ELF-1 (cell line): ENCODE measurements at places on chromosomes 5 and 9.

DNA sequence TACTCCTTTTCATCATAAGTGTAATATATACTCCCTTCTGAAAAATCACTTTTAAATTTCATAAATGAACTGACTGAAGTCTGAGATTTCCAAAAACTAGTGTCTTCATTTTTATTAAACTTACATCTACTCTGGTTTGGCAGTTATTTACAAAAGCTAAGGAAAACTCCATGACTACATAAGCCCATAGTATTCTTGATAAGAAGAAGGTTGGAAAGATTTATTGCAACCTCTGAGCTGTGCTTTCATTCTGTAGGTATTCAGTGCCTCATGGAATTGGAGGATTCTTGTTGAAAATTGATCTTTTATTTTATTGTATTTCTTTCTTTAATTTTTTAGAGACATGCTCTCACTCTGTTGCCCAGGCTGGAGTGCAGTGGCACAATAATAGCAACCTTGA, 41.7 kb downstream of the GNAQ start:
- no peak for DNase-seq

DNA sequence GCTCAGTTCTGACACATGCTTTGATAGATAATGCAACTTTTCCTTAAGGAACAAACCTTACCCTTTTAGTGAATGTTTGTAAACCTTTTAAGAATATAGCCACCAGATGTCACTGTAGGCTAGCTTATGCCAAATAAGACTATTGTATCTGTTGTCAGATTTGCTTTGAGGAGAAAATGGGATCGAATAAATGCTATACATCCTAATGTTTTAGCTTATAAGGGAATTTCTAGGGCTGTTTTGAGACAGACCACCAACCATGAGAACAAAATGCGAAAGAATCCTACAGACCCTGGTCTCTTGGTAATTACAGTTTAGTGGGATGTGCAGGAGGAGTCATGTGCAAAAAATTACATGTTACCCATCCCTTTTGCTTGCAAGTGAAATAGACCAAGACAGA, 127.6 kb upstream of the NMUR2 start:
- no peak for DNase-seq

GRCh38 chr9:120175031-120175430, 404.9 kb downstream of the CDK5RAP2 start:
- DNase-seq, result no peak

DNA sequence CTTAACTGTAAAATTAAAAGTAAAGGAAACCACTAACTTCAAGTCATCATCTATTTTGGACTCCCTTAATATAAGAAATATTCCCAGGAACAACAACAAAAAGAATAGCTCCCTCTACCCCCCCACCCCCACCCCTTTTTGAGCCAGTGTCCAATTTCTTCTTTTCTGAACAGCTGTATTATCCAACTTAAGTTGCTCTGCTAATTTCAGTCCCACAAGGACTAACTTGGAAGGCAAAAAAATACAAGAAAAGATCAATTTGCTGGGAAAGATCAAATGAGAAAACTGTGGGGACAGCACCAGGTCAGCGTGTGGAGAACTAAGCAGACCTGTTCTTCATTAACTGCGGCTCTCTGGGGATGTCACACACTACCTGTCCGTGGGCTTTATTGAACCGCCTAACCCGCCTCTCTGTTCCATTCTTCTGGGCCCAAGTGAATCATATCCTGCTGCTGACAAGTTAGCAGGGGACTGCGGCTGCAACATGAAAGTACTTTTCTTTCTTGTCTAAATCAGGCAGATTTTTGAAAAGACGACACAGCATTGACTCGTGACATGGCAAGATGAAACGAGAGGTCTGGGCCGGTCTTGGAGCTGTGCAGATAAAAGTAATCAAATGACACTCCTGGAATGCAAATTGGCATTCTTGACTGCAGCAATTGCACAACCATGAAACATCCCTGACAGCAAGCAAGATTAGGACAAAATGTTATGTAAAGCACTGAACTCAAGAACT, 2.7 kb downstream of the BNC2 start:
- peak; percentile 75 for DNase-seq

DNA sequence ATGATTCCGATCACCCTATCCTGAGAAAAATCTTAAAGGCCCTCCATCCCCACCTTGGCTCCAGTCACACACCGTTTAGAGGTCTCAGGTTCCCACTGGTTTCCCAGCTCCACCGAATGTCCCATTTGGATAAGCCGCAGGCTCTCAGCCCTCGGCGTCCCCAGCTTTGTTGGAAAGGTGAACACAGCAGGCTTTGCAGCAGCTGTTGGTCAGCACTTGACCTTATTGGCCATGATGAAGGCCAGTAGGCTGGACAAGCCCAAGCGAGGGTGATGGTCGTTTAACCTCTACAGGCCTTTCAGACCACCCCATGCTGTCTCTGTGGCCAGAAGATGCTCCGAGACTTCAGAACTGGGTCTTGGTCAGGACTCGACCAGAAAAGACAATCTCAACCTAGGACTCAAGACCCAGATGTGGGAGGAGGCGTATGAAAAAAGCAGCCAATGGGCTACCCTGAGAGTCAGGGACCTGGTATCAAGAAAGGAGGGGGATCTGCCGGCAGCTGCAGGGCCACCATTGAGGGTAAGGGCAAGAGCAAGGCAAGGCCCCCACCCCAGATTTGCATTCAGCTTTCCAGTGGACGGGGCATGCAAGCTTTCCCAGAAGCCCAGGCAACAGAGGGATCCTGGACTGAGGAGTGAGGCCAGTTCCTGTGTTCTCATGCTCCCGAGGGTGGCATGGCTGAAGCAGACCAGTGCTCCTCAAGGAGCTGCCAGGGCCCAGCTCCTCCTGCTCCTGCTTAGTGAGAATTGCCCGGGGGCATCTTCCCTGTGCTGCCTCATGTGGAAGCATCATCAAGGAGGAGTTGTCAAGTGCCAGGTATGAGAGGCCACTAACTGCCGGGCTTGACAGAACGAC, 13.4 kb downstream of the UBE2QL1 start:
- no peak for DNase-seq

- DNase-seq, result no peak
Observed at GRCh38 chr9:81634915-81635516, 54.3 kb downstream of the TLE1 start.

DNA sequence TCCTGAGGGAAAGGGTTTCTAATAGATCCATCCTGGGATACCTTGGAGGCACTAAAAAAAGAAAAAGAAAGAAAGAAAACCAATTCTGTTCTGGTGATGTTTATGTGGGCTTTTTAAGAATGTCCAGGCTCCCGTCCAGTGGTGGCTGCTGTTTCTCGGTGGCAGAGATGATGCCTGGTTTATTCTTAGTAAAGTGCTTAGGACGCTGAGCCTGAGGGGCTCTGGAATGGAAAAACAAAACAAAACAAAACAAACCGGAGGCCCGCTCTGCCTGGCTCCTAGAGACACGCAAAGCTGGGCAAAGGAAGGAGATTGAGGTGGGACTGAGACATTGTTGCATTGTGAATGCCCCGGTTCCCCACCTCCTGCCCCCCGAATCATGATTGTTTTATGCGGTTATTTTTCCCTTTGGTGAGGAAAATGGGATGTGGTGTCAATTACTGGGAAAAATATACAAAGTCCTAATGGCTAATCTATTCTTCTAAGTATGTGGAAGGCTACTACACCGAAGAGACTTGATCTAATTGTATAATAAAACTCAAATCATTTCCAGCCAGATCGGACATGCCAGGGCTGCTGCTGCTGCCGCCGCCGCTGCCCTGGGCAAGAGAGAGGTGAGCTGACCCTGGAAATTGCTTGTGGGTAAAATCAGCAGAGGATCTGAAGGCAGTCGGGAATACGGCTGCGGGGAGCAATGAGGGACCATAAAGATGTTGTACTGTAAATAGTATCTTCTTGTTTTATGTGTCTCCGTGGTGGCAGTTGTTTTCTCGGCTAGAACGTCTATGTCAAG, 644.9 kb downstream of the CCDC171 start:
- DNase-seq, result peak; percentile 36

- no peak for DNase-seq
Observed at GRCh38 chr5:116153687-116154174, 68.9 kb downstream of the COMMD10 start.

- no peak for DNase-seq
Observed at GRCh38 chr5:62585751-62586150, 7.1 kb downstream of the LRRC70 start.

DNA sequence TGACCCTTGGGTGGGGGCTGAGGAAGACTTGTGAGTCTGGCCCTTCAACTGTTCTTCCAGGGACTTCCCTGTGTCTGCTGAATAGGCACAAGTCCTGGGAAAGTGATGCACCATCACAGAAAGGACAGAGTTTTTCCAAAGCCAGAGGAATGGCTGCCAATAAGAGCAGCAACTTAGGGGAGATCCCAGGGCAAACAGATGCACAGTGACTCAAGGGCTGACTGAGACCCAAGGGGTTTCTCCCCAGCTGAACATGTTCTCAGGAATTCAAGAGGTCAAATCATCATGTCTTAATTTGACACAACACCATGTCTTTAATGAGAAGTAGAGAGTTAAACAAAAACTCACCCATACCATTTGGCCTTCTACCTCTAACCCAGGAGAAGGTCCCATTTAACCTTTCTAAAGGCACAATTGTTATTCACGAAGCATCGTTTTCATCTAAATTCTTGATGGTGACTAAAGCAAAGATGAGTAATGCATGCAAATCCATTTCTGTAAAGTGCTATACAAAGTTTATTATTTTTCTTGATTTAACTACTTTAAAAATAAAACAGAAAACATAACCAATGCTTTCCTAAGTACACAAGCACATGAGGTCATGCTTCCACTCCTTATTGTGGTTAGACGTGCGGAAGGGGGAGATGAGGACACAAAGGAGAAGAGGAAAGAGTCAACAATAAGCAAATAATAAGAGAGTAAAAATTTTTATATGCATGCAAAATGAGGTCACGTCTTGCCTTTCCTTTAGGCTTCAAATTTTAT, 324.1 kb downstream of the PLK2 start:
- no peak for DNase-seq

GRCh38 chr5:22683050-22683449, 170.1 kb downstream of the CDH12 start:
- DNase-seq, result no peak

GRCh38 chr5:32160228-32160627, 13.9 kb downstream of the GOLPH3 start:
- DNase-seq, result no peak

DNA sequence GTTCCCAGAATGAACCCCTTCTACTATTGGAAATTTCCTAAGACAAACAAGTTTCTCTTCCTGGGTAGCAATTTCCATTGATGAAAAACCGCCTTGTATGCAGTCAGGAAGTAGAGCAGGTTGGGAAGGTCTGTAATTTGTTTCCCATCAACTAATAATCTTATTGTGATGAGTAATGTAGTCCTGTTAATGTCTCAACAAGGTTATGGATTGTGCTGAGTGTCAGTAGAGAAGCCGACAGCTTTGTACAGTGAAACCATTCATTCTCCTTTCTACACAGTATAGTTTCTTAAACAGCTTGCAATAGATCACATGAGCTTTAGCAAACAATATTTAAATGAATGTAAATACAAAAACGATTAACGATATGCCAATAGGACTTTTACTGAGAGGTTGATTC, 355.4 kb upstream of the WWC1 start:
- no peak for DNase-seq

GRCh38 chr9:128022886-128023285, 42.1 kb upstream of the EEIG1 start:
- no peak for DNase-seq

- DNase-seq, result no peak
Observed at GRCh38 chr5:57754616-57755015, 272.0 kb upstream of the ACTBL2 start.

GRCh38 chr9:109779711-109780452, at the start of gene PALM2AKAP2:
Gene PALM2AKAP2, plus strand, starts transcription at chr9:109780198. Its CDS starts 291 bp downstream, at chr9:109780489.
- peak; percentile 73 for DNase-seq

DNA sequence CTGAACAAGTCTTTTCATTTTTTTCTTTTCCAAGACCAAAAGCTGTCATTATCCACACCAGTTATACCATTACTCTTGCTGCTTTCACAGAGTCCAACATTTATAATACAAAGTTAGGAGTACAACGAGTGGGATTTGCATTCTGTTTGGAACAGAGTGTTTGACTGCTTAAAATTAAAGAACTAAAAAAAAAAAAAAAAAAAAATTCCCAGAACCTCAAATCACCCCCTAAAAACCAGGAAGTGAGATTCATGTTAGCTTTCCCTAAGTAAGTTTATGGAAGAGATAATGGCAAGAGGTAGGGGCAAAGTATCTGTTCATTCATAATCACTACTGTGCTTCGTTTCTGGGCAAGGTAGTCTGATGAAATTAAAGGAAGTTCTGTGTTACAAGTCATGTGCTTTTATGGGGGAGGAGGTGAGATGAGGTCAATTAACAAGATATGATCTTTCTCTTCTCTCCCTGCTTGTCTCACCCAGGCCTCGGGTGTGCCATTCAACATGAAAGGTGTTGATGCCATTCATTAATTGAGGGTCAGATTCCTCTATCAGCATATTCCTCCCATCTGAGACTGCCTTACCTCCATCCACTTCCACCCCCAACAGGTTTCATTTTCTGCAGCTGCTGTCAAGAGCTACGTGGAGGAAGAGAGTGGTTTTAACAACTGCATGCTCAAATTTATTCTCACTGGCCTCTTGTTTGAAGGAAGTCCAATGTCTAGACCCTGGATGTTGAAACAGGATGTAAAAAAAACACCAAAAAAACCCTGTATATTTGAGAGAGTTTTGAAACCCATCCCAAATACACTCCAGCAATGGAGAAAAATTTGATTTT, 58.1 kb downstream of the MARCHF3 start:
- DNase-seq, result no peak

DNA sequence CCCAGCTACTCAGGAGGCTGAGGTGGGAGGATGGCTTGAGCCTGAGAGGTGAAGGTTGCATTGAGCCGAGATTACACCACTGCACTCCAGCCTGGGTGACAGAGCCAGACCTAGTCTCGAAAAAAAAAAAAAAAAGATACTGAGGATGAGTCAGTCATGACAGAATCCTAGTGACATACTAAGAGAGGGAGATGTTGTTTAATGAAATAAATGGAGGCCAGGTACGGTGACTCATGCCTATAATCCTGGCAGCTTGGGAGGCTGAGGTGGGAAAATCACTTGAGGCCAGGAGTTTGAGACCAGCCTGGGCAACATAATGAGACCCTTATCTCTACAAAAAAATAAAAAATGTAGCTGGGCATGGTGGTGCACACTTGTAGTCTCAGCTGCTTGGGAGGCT, 107.2 kb downstream of the ZFAND5 start:
- no peak for DNase-seq

DNA sequence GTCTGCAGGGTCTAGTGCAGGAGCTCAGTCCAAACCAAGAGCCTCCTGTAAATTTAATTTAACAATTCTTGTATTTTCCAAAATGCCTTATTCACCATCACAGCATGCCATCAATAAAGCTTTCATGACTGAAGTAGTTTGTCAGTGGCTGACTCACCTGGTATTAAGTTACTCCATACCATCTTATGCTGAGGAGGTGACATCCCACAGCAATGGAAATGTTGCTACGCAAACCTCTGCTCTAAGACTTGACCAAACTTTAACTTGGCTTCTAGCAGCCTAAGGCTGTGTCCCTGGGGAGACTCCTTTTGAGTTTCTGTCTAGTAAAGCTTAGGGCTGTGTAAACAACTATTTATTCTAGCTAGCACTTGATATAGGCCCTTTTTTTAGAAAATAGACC, 1231.3 kb upstream of the CDH18 start:
- no peak for DNase-seq

- no peak for DNase-seq
Observed at GRCh38 chr5:96133341-96134079, 171.9 kb upstream of the ELL2 start.
